ENCODE measurements at places on chromosomes 4 and X.

- DNase-seq: no peak
These were observed 36.6 kb downstream of the SEL1L3 start for GRCh38 chr4:25826074-25826752.

GRCh38 chr4:165096776-165097175 lies 15.9 kb downstream of the TMEM192 start:
- no peak for DNase-seq

DNA sequence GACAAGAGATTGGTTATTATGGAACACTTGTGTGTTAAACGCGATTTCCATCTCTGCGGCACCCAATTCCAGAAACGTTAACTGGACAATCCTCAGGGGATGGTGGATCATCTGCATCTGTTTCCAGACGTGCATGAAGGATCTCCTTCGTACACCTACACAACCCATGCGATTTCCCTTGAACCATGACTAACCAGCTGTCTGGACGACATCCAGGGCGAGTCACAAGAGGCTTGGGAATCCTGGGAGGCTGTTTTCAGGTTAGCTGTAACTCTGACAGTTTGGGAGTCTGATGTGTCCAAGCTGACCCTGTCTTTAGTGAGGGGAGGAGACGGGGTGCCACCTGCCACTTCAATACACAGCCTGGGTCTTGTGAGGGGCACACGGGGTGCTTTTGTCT lies 84.5 kb downstream of the GATB start:
- no peak for DNase-seq

DNA sequence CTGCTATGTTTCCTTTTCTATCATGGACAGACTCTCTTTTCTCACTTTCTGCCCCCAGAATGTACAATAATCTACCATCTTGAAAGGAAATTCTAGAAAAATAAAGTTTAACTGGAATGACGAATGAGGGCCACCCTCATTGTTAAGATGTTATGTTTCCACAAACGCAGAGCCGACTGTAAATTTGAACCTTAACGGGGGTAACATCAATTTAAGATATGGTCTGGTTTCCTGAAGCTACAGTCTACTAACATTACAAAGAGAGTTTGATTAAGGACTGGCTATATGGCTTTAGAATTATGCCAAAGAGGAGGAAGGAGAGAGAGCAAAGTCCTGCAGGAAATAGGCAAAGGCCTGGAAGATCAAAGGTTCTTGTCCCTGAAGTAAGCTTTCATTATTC lies 227.2 kb downstream of the USP46 start:
- DNase-seq: no peak

DNA sequence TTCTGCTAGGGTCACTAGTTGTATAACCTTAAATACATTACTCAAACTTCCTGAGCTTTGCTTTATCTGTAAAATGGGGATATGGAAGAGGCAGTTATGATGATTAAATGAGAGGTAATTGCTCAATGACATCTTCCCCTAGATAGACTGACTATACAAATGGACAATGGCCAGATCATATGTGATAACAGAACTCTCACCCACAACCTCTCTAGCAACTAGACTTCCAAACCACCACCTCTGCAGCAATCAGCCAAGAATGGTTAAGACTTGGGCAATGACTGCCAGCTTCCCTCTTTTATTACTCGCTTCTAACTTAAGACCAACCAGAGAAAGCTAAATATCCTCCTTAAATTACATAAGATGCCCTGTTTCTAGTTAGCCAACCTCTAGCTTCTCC lies 2.9 kb upstream of the SEPSECS start:
- DNase-seq: no peak

Measured in T-helper 17 cell (primary cell).